Aorta (tissue), 5 donors: ENCODE measurements at places on chromosomes 4 and X. TPM values are rescaled to one million over a fixed set of nuclear protein-coding genes. Genes with fewer than 3 reads are reported as not detected.

DNA sequence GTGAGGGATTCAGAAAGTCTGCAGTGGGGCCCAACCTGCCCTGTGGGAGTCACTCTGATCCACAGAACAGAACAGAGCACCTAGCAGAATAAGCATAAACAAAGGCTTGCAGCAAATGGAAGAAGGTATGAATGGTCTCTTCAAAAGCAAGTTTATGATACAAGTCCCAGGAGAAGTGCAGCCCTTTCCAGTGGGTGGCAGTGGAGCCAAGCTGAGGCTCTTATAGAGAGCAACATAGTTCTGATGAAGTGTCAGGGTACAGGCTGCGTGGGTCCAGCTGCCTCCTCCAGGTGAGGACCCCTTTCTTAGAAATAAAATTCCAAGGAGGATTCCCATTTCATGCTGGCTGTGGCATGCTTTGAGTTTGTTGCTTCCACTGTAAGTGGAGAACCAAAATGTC, 88.8 kb upstream of the PAK3 start:
- DNase-seq, result no peak
- H3K27me3 ChIP-seq, result peaks cover 3% of the 10 kb centered on the region
- no peak overlapping the region for H3K4me3 ChIP-seq
- H3K27ac ChIP-seq, result no peak overlapping the region
- no peaks in the 10 kb centered on the region for H3K4me1 ChIP-seq
- no peaks in the 10 kb centered on the region for H3K36me3 ChIP-seq

- no peak overlapping the region for H3K4me3 ChIP-seq
- no peaks in the 10 kb centered on the region for H3K27me3 ChIP-seq
- DNase-seq, result no peak
- H3K36me3 ChIP-seq, result no peaks in the 10 kb centered on the region
- no peaks in the 10 kb centered on the region for H3K4me1 ChIP-seq
Observed at GRCh38 chr4:129583868-129584267, 487.9 kb downstream of the C4orf33 start.

- DNase-seq, result peak; percentile 72
- no peak overlapping the region for H3K4me3 ChIP-seq
- no peaks in the 10 kb centered on the region for H3K36me3 ChIP-seq
- H3K27ac ChIP-seq, result no peak overlapping the region
Observed at GRCh38 chr4:2258091-2259035, 3.5 kb downstream of the MXD4 start.

DNA sequence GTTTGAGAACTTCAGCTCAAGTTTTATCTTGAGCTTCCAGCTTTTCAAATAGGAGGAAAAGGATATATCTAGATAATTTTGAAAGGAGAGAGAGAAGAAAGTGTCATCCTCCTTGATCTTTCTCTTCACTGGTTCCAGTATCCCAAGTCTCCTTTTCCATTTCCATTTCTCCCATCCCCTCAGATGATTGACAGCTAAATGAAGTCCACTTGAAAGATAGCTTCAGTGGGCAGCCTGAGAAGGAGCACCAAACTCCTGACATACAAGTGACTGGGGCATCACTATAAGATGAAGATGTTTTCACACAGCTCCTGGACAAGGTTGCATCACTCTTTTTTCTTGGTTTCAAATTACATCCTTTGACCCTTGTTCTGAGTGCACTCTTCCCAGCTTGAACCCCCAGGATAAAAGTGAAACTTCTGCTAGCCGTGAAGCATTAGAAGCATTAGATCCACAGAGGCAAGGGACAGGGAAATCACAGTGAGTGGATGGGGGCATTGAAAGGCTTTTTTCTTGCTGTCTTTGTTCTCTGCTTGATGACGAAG, 17.5 kb upstream of the MAGEA10 start:
- H3K27me3 ChIP-seq, result no peaks in the 10 kb centered on the region
- no peak overlapping the region for H3K4me3 ChIP-seq
- H3K36me3 ChIP-seq, result no peaks in the 10 kb centered on the region
- H3K27ac ChIP-seq, result no peak overlapping the region
- DNase-seq, result no peak
- H3K4me1 ChIP-seq, result no peaks in the 10 kb centered on the region

Gene EREG
- total RNA-seq, result 0.66 TPM

Gene HELQ
- 17.0 TPM for total RNA-seq

DNA sequence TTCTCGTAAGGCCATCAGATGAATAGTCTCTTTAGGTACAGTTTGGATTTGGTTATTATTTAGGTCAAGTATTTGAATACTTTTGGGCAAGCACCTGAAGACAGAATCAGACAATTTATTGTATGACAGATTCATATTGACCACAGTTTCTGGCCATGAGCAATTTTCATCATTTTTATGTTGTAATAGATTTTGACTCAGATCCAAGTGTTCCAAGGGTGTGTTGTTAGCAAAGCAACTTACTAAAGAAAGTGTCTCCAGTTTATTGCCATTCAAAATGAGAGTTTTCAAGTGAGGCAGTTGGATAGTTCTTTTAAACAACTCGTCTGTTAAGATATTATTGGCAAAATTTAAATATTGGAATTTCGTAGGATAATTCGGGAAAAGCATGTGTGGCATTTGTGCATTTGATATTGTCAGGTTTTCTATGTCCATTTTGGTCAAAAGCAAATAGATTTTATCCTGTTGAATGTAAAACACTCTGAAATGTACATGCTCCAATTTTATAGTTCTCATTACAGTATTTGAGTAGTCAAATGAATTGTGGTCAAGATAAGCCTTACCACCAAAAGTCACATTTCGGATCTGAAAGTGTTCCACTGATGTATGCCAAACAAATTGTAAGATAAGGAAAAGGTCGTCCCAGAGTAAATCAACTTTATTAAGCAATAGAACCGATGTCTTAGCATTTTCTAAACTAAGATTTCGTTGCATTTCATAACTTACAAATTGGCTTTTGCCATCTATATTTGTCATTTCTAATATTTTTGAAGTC, 8.4 kb downstream of the TLR10 start:
- DNase-seq, result no peak
- no peak overlapping the region for H3K27ac ChIP-seq
- H3K4me1 ChIP-seq, result no peaks in the 10 kb centered on the region
- H3K36me3 ChIP-seq, result no peaks in the 10 kb centered on the region

DNA sequence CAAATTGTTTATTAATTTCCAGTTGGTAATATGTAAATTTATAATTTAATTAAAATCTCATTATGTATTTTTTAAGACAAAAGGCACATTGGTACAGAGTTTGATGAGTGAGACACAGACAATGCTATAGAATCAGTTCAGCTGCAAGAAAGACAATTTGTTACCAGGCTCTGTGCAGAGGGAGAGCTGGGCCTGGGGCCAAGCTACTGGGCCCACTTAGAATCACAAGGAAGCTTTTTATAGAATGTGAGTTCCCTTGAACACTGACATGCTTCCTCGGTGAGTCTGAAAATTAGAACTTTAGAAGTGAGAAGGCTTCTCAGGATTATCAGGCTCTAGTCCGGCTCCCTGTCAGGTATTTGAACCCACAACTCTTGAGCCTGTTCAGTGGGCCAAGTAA, 129.0 kb downstream of the AFF2 start:
- H3K27ac ChIP-seq, result no peak overlapping the region
- H3K4me3 ChIP-seq, result no peak overlapping the region
- H3K36me3 ChIP-seq, result no peaks in the 10 kb centered on the region
- DNase-seq, result no peak
- H3K27me3 ChIP-seq, result no peaks in the 10 kb centered on the region

Gene MAGEE2
- total RNA-seq, result not detected

Gene RAB41
- total RNA-seq, result not detected
